ENCODE measurements at places on chromosomes 3 and 15. TPM values are rescaled to one million over a fixed set of nuclear protein-coding genes. Genes with fewer than 3 reads are reported as not detected.

GRCh38 chr3:23232016-23232415, 28.9 kb downstream of the UBE2E2 start:
- H3K27me3 ChIP-seq = no peaks in the 10 kb centered on the region
- DNase-seq = no peak
- H3K27ac ChIP-seq = no peak overlapping the region
- no peaks in the 10 kb centered on the region for H3K4me1 ChIP-seq
- no peak overlapping the region for H3K4me3 ChIP-seq

DNA sequence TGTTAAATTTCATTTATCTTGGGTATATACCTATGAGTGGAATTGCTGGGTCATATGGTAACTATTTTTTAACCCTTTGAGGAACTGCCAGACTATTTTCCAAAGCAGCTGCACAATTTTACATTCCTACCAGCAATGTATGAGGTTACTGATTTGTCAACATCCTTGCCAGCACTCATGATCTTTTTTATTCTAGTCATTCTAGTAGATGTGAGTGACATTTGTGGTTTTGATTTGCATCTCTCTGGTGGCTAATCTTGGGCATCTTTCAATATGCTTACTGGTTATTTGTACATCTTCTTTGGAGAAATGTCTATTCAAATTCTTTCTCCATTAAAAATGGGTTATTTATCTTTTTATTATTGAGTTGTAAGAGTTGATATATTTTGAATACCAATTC, 21.3 kb upstream of the LRRC58 start:
- H3K27me3 ChIP-seq = no peaks in the 10 kb centered on the region
- no peak overlapping the region for H3K27ac ChIP-seq
- no peak for DNase-seq
- no peaks in the 10 kb centered on the region for H3K36me3 ChIP-seq

DNA sequence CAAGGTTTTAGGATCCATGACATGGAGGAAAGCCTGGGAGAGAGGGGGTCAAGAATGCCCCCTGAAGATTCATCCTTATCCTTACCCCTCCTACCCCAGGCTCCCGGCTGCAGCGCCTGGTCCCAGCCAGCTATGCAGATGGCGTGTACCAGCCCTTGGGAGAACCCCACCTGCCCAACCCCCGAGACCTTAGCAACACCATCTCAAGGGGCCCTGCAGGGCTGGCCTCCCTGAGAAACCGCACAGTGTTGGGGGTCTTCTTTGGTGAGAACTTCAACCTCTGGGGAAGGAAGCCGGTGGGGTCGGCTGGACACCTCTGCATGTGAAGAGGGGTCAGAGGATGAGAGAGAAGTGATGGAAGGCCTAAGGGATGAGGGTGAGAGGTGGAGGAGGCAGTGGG, 4.3 kb downstream of the DUOX1 start:
- no peaks in the 10 kb centered on the region for H3K36me3 ChIP-seq
- no peaks in the 10 kb centered on the region for H3K27me3 ChIP-seq
- no peak overlapping the region for H3K27ac ChIP-seq
- DNase-seq = no peak
- peaks cover 12% of the 10 kb centered on the region for H3K4me1 ChIP-seq

DNA sequence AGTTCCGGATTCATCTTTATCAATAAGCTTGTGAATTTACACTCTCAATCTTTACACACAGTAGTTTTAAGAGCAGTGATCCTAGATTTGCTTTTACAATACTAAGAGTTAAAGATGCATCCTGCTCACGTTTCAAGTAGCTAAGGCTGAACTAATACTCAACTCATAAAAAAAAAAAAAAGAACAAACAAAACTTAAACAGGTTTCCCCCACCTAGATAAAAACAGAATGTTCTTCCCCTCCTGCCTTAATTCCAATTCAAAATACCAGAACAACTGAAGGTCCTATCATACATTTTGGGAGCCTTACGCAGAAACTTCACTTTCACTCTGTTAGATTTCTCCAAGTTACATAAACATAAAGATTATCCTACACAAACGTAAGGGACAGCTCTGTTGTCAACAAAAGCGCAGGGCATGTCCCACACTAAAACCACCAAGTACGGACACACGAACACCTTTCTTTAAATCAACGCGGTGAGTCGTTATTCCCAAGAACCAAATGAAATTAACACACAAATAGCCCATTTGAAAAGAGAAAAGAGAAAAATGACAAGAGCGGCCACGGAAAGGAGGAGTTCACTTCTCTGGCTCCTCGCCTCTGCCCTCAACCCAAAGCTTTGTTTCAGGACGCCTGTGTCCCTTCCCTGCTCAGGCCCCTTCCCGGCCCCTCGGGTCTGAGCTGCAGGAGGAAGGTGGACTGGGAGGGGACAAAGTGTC, 941 bp downstream of the CBLB start:
- no peaks in the 10 kb centered on the region for H3K27me3 ChIP-seq
- no peak for DNase-seq
- H3K4me3 ChIP-seq = peak overlapping the region; percentile 79
- peak overlapping the region; percentile 47 for H3K27ac ChIP-seq
- peaks cover 14% of the 10 kb centered on the region for H3K4me1 ChIP-seq

- peaks cover 70% of the 10 kb centered on the region for H3K4me1 ChIP-seq
- DNase-seq = no peak
- no peaks in the 10 kb centered on the region for H3K27me3 ChIP-seq
- H3K27ac ChIP-seq = no peak overlapping the region
Observed at GRCh38 chr3:156812521-156813335, 13.4 kb upstream of the LEKR1 start.

GRCh38 chr3:155631323-155632019, 113.4 kb downstream of the PLCH1 start:
- DNase-seq = no peak
- no peak overlapping the region for H3K4me3 ChIP-seq
- H3K36me3 ChIP-seq = no peaks in the 10 kb centered on the region
- no peaks in the 10 kb centered on the region for H3K4me1 ChIP-seq

DNA sequence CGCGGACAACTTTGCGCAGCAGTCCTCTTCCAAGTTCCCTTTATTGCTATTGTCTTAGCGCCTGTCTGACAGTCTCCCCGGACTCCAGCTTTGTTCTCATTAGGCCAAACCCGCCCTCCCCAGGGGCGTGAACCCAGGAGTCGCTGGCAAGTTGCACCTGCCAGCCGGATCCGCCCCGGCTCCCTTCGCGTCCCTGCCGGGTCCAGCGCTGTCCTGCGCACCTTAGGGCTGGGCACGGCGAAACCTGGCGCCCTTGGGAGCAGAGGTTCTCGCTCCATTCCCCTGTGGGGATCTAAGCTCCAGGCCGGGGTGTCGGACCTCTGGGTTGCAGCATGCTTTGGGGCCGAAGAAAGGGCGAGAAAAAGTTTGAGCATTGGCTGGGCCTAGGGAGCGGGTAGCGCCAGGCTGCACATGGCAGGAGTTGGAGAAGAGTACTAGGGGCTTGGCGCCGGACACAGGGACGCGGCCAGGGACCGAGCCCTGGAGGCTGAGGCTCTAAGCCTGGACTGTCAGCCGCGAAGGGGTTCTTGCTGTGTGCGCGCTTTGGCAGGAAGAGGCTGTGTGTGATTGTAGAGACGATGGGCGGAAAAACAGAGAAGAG, 335.1 kb upstream of the THRB start:
- H3K27ac ChIP-seq = no peak overlapping the region
- H3K4me3 ChIP-seq = no peak overlapping the region
- no peaks in the 10 kb centered on the region for H3K36me3 ChIP-seq

- H3K4me3 ChIP-seq = no peak overlapping the region
- H3K4me1 ChIP-seq = peaks cover 10% of the 10 kb centered on the region
- no peaks in the 10 kb centered on the region for H3K27me3 ChIP-seq
- no peaks in the 10 kb centered on the region for H3K36me3 ChIP-seq
- DNase-seq = no peak
- no peak overlapping the region for H3K27ac ChIP-seq
Observed at GRCh38 chr3:53038679-53039375, 7.0 kb downstream of the SFMBT1 start.

DNA sequence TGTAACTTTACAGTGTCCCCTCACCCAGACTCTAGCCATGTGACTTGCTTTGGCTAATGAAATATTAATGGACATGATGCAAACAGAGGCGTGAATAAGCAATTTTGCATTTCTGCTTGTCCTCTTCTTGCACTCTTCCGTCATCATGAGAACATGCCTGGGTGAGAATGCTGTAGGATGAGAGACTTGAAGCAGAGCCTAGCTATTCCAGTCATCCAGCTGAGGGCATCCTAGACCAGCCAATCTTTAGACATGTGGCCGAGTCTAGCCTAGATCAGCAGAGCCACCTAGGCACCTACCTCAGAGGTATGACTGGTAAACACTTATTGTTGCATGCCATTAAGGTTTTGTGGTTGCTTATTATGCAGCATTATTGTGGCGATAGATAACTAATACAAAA, 450.5 kb upstream of the AZI2 start:
- no peak overlapping the region for H3K4me3 ChIP-seq
- H3K27ac ChIP-seq = no peak overlapping the region
- no peaks in the 10 kb centered on the region for H3K27me3 ChIP-seq

DNA sequence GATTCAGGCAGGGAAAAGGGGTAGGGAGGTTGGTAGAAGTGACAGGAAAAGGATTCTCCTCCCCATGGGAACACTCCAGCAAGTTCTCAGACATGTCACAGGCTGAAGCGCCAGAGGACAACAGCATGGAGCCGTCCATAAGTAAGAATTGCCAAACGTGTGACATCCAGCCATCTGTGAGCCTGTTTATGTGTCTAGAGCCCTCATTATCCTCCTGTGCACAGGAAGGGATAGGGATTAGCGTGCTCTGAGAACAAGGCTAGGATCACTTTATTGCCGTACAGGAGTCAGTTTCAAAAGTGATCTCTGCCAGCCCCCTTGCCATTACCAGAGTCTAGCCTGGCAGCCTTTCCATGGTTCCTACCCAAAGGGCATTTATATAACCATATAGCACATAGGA, 549.5 kb downstream of the NTRK3 start:
- H3K27me3 ChIP-seq = no peaks in the 10 kb centered on the region
- no peaks in the 10 kb centered on the region for H3K4me1 ChIP-seq
- H3K27ac ChIP-seq = no peak overlapping the region
- DNase-seq = no peak
- no peak overlapping the region for H3K4me3 ChIP-seq
- no peaks in the 10 kb centered on the region for H3K36me3 ChIP-seq

DNA sequence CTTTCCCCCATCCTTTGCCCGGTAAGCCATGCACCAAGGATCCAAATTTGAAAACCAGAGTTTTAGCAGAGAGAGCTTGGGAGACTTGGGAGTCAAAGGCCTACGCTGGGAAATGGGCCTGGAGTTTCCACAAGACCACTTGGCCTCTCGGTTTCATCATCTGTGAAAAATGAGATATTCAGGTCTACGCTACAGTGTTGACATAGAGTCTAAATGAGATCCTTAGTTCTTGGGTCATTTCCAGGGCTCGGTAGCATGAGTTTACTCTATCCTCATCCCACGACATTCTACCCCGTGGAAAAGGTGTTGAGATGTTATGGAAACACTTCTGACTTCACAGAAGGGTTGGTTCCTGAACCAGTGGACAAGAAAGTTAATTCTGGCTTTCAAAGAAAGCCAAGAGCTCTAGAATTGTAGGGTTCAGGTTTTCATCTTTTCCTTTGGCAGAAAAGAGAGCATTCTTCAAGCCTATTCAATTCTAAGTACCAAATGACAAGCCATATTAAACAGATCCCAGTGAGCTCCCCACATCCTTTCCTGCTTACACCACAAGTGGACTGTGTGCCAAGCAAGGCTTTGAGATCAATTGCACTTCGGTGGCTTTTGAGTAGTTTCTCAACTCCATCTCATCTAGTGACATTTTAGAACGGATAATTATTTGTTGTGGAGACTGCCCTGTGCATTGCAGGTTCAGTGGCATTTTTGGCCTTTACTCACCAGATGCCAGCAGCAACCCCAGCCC, 219.7 kb downstream of the SLCO3A1 start:
- H3K36me3 ChIP-seq = no peaks in the 10 kb centered on the region
- H3K27ac ChIP-seq = no peak overlapping the region
- no peak for DNase-seq
- no peaks in the 10 kb centered on the region for H3K27me3 ChIP-seq

DNA sequence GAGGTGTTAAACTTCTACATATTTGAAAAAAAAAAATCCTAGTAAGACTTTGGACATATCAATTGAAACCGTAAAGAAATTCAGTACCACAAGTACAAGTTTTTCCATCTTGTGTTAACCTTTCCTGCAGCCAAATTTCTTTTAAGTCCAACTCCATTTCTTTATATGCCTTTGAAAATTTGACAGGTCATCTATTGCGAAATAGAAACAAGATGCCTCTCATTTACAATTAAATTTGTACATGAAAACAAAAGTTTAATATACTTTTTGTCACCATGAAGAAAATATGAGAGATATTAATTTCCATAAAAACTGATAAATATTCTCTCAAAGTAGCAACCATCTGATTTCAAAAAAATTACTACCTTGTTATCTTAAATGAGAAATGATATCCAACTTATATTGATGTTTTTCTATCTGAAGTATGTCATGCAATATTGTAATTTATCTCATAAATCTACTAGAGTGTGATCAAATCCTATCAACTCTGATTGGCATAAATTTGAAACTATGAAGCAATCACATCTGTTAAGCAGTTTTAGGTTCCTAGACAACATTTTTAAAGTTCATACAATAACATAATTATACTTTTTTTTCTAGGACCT, 68.2 kb downstream of the TBC1D5 start:
- no peaks in the 10 kb centered on the region for H3K36me3 ChIP-seq
- no peak for DNase-seq
- H3K4me3 ChIP-seq = no peak overlapping the region
- no peak overlapping the region for H3K27ac ChIP-seq

DNA sequence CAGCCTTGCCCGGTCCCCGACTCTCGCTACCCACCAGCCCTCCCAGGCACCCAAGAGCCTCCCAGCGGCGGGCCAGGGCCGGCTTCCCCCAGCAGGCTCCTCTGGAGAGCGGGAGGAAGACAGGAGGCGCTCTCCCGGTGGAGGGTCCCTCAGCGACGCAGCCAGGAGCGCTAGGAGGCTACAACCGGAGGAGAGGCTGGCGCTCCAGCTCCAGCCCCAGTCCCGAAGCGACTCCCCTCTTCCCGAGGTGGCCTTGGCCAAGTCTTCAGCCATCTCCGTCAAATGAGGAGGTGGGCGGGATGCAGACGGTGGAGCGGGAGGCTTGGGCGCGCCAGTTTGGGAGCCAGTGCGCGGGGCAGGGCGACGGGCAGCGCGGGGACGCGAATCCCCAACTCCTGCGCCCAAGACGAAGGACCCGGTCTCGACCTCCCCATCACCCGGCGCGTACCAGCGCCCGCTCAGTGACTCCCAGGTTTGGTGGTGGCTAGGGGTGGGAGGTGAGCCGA, 722 bp downstream of the CHRNA3 start:
- no peak for DNase-seq
- no peaks in the 10 kb centered on the region for H3K36me3 ChIP-seq
- H3K27ac ChIP-seq = no peak overlapping the region
- H3K4me1 ChIP-seq = peaks cover 4% of the 10 kb centered on the region
- H3K4me3 ChIP-seq = no peak overlapping the region
- no peaks in the 10 kb centered on the region for H3K27me3 ChIP-seq

DNA sequence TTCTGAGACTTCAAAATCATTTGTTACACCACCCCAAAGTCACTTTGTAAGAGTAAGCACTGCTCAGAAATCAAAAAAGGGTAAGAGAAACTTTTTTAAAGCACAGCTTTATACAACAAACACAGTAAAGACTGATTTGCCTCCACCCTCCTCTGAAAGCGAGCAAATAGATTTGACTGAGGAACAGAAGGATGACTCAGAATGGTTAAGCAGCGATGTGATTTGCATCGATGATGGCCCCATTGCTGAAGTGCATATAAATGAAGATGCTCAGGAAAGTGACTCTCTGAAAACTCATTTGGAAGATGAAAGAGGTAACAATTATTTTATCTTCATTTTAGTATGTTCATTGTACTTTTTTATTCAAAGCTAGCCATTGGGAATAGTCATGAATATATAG, 32.6 kb downstream of the BLM start:
- no peaks in the 10 kb centered on the region for H3K27me3 ChIP-seq
- DNase-seq = no peak
- H3K4me3 ChIP-seq = no peak overlapping the region
- no peaks in the 10 kb centered on the region for H3K4me1 ChIP-seq

Gene DGKG
- total RNA-seq = 4.8 TPM

Gene PSTPIP1
- 0.79 TPM for total RNA-seq

Gene GHSR
- not detected for total RNA-seq
